Frontal cortex (tissue), 4 donors: ENCODE measurements at places on chromosomes 7 and 10. TPM values are rescaled to one million over a fixed set of nuclear protein-coding genes. Genes with fewer than 3 reads are reported as not detected.

GRCh38 chr10:92664322-92664721 is 25.4 kb upstream of the HHEX start:
- DNase-seq = no peak

DNA sequence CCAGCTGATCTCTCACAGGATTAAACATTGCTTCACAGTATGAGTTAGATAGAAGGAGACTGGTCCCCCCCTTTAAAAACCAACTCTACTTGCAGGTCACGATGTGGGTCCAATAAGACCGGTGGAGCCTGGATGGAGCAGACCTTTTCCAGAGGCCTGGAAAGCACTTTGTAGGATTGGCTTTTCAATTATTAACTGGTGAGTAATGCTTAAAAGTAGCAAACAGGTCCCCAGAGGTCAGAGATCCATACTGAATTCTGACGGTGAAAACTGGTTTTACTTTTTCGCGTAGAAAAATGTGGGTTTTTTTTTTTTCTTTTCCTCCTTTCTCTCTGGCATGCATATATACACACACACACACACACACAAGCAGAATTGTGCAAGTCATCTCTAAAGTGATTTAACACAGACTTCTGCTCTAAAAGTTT is 74.9 kb upstream of the OGDHL start:
- no peak for DNase-seq

DNA sequence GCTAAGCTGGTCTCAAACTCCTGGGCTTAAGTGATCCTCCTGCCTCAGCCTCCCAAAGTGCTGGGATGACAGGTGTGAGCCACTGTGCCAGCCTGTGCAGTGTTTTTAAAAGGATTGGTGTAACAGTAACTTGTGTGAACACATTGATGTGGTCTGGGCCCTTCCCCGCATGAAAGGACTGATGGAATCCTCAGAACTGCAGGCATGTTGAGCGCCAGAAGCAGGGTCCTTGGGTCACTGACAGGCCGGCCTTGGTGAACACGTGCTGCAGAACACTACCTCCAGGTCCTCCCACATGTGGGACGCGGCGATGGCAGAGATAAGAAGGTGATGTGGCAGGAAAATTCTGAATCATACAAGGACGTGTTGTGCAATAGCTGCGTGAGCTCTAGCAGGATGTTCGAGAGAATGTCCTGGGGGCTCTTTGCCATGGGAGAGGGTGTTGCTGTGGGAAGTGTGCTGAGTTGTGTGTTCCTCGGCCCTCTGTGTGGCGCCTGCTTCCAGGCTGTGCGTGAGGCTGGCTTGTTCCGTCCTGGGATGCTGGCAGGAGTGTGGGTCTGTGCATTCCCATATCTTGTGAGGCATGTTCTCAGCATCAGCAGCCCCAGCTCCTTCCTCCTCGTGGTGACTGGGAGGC is 68.2 kb downstream of the DNAJB6 start:
- DNase-seq = no peak

GPR15LG gene
- total RNA-seq = not detected

VWC2 gene
- 4.5 TPM for total RNA-seq
